T-helper 22 cell (primary cell): ENCODE measurements at places on chromosomes 3 and 15.

DNA sequence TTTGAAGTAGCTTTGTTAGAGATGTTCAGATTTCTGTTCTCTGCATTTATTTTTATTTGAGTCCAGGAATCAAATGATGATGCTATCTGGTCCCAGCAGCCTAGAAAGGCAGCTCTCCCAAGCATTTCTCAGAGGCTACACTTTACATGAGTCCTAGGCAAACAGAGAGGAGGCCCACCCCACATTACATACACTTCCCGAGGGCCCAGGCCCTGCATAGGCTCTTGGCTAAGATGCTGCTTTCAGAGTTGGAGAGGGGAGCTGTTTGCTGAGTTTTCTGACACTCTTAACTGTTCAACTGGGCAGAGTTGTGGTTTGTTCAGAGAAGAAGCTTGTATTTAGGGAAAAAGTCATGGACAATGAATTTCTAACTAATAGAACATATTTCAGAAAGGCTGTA is 117.9 kb upstream of the RGMA start:
- no peak for DNase-seq

GRCh38 chr3:56775838-56776555 is 25.8 kb downstream of the ARHGEF3 start:
- no peak for DNase-seq

DNA sequence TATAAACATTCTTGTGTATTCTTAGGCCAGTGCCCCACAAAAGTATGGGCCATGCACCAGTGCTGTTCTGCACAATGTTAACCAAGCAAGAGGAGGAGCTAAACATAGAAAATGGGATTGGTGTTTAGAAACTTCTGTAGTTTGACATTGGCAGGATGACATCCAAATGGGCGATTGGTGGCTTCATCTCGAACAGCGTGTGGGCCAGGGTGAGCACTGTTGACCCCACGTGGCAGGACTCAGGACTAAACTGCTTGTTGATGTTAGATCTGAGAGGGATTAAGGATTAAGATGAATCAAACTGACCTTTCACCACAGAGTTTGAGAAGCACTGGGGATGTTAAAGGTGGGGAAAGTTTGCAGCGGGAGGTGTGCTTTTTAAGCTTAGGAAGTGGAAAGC is 31.9 kb downstream of the ZNF710 start:
- no peak for DNase-seq

DNA sequence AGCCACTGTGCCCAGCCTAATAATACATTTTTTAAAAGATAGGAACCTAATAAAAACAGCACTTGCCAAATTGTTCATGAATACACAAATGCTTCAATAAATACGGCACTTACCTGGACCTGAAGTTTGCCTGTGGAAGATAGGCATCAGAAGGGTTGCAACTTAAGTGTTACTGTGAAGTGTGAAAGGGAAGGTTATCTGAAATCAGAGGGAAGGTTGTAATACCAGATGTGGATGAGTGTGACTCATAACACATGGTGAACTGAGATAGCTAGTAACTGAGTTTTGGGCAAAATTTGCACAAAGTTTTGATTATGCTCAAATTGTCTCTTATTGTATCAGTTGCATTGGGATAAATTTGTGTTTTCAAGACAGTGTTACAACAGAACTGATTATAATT is 68.0 kb downstream of the ATP11B start:
- no peak for DNase-seq

DNA sequence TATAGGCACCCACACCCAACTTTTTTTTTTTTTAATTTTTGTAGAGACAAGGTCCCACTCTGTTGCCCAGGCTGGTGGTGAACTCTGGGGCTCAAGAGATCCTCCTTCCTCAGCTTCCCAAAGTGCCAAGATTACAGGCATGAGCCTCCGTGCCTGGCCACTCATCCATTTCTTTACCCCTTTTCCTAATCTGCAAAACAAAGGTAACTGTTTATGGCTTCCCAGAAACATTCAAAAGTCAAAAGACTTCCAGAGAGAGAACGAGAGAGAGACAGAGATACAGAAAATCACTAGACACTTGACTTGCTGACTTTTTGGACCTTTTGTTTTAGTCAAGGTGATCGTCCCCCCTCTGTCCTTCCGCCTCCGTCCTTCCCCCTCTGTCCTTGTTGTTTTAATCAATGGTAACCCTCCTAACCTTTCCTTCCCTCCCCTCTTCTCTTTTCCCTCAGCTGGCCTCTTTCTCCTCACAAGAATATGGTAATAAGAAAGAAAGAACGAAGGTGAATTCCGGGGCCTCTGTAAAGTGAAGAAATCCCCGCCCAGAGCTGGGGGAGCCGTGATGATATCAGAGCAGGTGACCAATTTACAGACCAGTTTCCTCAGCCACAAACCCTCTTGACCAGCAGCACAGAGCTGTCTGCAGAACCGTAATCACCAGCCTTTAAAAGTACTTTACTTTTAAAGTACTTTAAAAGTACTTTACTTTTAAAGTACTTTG is 21.9 kb downstream of the KLHL6 start:
- DNase-seq, result no peak

DNA sequence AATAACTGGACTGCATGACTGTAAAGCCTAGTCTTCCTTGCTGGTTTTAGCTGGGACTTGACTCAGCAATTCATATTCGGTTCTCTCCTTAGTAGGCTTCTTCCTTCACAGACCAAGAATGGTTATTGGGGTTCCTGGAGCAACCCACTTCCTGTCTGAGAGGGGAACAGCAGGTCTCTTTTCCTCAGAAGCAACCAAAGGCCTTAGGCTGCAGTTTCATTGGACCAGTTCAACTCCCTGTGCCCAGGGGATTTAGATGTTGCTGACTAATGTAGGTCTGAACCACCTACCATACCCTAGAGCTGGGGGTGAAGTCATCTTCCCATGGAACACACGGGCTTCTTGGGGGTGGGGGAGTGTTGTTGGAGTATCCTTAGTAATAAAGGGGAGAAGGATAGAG is 84.0 kb upstream of the SKOR1 start:
- no peak for DNase-seq

- DNase-seq, result no peak
These were observed 3.9 kb downstream of the XIRP1 start for GRCh38 chr3:39188271-39189149.

GRCh38 chr3:184419171-184419570 is 39.3 kb downstream of the CHRD start:
- DNase-seq, result no peak

- DNase-seq, result no peak
These were observed 265.4 kb upstream of the ARHGEF26 start for GRCh38 chr3:153855772-153856171.

GRCh38 chr3:114406286-114406685 is 112.5 kb downstream of the TIGIT start:
- DNase-seq, result no peak

DNA sequence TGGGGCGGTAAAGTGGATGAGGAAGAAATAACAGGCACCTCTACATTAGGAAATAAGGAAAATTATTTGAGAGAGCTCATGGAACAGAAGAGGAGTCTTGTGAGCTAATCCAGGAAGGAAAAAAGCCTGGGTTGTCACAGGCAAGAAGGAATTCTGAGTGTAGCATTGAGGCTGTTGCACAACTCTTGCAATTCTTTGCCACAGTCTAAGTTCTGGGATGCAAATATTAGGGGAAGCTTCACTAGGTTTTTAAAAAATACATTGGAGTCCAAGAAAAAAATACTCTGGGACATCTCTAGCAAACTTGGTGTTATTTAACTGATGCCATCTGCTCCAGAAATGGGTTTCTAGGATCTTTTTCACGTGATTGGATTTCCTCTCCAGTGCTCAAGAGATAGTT is 122.3 kb downstream of the SPATA16 start:
- no peak for DNase-seq

GRCh38 chr3:117700573-117701360 is 991.2 kb downstream of the TUSC7 start:
- DNase-seq, result no peak
